AG08395 (cell line): ENCODE measurements at places on chromosomes 1 and 21.

GRCh38 chr1:34373912-34374311, 197.2 kb downstream of the C1orf94 start:
- DNase-seq, result no peak

GRCh38 chr1:47981667-47982350, 15.4 kb downstream of the TRABD2B start:
- no peak for DNase-seq

- no peak for DNase-seq
Measured at GRCh38 chr21:27631471-27631870, 664.6 kb upstream of the ADAMTS5 start.

DNA sequence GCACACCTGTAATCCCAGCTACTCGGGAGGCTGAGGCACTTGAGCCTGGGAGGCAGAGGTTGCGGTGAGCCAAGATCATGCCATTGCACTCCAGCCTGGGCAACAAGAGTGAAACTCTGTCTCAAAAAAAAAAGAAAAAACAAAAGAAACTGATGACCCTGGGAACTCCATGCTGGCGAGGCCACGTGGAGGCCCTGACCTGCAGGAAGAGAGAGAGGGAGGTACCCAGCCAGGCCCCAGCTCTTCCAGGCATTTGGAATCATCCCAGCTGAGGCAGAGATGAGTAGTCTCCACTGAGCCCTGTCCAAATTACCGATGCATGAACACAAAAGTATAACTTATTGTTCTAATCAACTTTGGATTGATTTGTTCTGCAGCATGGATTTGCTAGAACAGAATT, 132.0 kb upstream of the ZBTB40 start:
- DNase-seq, result no peak

- no peak for DNase-seq
Measured at GRCh38 chr1:3020263-3020909, 881 bp upstream of the ACTRT2 start.

DNA sequence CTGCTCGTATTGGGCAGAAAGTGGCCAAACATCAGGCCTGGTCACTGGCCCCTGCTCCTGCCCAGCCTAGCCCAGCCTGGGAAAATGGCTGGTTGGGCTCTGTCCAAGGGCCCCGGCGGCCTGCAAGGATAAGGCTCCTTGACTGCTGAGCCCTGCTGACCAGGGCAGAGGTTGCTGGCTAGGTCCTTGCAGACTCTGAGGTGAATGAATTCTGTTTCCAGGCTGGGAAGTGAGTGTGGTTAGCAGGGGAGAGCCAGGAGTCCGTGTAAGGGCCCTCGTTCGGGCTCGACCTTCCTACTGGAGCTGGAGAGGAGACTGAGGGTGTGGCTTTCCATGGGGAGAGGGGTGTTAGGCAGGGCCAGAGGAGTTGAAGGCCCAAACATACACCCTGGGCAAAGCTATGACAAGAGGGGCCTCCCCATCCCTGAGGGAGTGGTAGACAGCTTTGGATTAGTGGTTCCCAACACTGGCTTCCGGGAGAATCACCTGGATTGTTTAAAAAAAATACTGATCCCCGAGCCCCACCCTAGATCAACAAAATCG, 20.6 kb downstream of the CSF1 start:
- DNase-seq, result peak; percentile 66

DNA sequence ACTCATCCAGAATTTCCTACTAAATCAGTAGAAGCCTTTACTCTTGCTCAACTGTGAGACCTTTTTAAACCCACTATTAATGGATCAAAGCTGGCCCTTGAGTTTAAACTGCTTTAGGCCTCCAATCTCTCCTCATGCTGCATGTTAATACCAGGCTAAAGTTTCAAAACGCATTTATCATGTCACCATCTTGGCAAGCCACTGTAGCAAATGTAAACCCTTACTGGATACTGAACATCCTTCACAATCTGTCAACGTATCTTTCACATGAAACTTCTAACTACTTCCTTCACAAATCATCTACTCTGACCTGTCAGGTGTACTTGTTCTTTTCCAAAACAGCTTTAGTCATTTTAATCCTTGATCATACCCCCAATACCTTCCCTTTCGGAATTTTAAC, 3.0 kb downstream of the PAXBP1 start:
- no peak for DNase-seq
